ENCODE measurements at places on chromosomes 12 and 14.

- no peak for DNase-seq
Observed at GRCh38 chr14:71789005-71789404, 143.2 kb upstream of the RGS6 start.

DNA sequence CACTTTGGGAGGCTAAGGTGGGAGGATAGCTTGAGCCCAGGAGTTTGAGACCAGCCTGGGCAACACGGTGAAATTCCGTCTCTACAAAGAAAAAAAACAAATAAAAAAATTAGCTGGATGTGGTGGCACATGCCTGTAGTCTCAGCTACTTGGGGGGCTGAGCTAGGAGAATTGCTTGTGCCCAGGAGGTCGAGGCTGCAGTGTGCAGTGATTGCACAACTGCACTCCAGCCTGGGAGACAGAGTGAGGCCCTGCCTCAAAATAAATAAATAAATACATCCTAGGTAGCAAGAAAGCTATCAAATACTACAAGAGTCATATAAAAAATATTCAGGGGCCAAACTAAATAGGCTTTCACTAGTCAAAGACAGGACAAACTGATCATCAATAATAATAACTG lies 6.2 kb downstream of the KLHL28 start:
- no peak for DNase-seq

DNA sequence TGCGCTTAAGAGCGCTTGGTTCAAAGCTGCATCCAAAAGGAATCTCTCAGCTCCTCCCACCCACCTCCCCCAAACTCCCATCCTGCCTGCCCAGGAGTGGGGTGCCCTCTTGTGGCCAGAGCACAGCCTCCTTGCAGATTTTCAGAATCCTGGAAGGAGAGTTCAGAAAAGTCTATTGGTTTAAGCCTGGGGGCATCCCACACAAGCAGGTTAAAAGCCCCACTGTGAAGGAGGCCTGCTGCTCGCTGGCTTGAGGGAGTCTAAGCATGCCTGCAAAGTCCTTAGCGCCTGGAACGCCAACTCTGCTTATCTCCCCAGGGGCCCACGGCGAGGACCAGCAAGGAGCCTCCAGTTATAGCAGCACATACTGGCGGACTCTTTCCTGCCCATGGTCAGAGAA lies 297.1 kb downstream of the KSR2 start:
- peak; percentile 57 for DNase-seq

GRCh38 chr14:87334997-87335685 lies 657.8 kb downstream of the GALC start:
- no peak for DNase-seq
